ENCODE measurements at places on chromosomes 1 and 21.

DNA sequence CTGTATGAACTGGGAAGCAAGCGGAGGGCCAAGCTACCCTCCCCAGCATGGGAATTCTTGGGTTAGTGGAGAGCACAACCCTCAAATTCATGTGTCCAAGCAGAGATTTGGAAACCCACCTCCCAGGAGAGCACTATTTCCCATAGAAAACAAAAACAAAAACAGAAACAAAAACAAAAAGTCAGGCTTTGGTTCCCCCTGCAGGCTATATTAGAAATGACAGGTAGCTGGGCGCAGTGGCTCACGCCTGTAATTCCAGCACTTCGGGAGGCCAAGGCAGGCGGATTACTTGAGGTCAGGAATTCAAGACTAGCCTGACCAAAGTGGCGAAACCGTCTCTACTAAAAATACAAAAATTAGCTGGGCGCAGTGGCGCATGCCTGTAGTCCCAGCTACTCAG, 10.8 kb downstream of the MINDY1 start:
- DNase-seq, result peak; percentile 63

GRCh38 chr1:173479649-173480048, 2.5 kb downstream of the PRDX6 start:
- DNase-seq, result no peak

DNA sequence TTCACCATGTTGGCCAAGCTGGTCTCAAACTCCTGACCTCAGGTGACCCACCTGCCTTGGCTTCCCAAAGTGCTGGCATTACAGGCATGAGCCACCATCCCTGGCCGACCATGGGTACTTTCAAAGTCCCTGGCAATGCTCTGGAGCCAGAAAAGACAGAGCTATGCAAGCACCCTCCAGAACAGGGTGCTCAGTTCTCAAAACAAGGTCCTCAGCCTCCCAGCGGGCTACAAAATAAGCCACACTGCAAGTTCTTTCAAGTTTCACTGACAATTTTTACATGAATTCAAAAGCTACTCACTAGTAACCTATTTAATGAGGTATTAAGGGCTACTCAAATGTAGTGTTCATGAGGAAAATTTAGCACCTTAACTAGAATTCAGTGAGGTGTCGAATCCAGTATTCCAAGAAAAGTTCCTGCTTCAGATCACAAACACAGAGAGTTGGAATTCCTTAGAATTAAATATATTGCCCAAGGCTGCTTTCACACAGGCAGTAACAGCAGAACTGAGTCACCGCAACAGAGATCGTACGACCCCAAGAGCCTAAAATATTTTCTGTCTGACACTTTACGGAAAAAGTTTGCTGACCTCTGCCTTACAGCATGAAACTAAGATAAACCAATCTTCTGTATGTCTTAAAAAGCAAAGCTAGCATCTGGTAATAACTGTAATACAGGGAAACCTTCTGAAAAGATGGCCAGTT, 60.7 kb downstream of the HSF2BP start:
- DNase-seq, result no peak

GRCh38 chr1:244849189-244849866, 13.9 kb downstream of the COX20 start:
- DNase-seq, result no peak

GRCh38 chr1:201461645-201462441, 7.1 kb downstream of the PHLDA3 start:
- no peak for DNase-seq

- no peak for DNase-seq
Observed at GRCh38 chr1:4718071-4718470, 63.7 kb downstream of the AJAP1 start.

DNA sequence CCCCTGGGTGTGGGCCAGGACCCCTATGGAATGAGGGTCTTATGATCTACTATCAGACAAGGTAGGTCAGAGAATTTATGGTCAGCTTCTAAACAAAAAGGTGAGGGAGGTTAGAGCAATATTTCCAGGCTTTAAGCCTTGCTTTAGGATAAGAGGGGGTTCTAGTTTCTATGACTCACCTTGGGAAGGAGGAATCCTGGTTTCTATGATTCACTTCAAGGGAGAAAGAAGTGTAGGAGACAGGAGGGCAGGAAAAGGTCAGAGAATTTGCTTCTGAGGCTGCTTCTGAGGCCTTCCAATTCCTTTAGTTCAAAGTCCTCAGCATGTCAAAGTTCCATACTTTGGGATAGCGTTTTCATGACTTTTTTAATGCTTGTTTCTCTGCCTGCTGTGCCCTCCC, 35.2 kb downstream of the RGL1 start:
- no peak for DNase-seq

DNA sequence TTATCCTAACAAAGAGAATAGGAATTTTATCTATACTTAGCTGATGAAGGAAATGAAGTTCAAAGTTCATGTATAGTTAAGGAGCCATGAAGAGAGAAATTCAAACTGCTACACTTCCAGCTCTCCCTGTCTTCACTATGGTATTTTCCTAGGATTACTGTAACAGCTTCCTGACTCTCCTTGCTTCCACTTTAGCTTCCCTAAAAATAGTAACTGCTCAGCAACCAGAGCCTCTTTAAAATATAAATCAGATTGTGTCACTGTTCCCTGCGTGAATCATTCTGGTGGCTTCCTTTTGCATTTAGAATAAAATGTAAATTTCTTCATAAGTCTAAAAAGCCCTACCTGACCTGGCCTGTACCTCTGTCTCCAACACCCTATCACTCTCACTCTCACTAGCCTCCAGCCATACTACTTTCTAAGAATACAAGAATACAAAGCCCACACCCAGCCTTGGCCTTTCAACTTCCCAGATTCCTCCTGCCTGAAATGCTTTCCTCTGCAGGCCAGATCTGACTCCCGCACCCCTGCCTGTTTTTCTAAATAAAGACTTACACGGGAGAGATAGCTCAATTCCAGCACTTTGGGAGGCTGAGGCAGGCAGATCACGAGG, 30.5 kb downstream of the OR10J1 start:
- no peak for DNase-seq

DNA sequence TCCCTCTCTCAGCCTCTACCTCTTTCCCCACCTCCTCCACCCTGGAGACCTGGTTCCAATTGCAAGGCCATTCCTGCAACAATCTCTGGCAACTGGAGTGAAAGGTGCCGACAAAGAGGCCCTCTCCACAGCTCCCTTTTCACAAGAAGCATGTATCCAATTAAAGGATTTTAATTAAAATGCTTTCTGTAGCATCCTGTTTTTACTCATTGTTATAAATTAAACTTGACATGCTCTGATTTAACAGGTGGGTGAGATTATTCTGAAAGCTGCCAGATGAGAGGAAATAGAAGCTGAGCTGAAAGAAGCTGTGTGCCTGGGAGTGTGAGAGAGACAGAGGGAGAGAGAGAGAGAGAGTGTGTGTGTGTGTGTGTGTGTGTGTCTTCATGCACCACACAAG, 160.5 kb downstream of the TBX15 start:
- peak; percentile 54 for DNase-seq

DNA sequence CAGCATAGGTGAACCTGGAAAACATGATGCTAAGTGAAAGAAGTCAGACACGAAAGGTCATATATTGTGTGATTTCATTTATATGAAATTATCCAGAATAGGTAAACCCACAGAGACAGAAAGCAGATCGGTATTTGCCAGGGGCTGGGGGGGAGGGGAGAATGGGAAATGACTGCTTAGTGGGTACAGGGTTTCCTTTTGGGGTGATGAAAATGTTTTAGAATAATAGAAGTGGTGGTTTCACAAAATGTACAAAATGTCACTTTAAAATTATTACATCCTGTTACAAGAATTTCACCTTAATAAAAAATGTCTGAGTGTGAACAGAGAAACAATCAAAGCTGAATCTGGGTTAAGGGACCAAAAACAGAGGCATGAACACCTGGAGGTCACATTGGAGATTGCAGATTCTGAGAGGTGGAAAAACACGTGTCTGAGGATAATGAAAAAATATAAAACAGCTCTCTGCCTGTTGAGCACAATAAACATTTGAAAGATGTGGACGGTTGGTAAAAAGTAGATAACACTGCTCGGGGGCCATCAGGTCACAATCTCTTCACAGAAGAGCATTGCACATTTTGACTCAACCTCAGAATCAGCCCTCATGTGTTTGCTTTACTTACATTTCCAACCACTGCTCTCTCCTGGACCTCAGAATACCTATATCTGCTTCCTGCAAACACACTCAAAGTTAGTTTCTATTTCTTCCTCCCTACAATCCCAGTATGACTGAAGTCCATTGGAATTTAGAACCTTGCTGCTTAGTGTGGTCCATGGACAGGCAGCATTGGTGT, 3.2 kb downstream of the SLAMF6 start:
- DNase-seq, result no peak

- DNase-seq, result no peak
Observed at GRCh38 chr1:93750955-93751354, 69.3 kb upstream of the BCAR3 start.

GRCh38 chr1:155591770-155592169, 18.2 kb upstream of the MSTO1 start:
- DNase-seq, result peak; percentile 44

DNA sequence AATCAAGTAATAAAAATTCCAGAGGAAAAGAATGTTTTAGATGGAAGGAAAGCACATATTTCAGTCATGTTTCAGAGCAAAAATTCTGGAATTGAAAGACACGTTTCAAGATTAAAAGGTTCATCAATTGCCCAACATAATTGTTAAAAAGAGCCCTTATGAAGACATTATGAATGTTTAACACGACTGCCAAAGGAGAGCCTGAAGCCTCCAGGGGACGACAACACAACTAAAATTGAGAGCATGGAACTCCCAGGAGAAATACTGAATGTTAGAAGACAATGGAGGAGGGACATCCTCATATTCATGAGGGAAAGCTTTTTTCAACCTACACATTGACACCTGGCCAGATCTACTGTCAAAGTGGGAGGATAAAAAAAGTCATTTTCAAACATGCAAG, 16.0 kb downstream of the OR2T11 start:
- DNase-seq, result no peak

DNA sequence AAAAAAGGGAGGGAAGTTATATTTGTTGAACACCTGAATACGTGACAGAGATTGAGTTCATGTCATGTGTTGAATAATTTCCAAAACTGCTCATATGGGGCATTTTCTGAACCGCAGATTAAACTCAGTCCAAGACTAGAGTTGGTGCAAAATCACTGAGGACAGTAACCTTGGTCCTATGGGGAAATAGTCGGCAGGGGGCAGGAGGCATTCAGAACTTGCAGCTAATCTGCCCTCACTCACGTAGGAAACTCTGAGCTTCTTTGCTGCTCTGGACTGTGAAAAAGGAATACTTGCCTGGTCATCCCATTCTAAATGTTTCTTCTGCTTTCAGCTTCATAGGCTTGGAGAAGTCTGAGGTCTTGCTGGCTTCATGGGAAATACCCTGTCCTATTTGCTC, 228.3 kb upstream of the ZP4 start:
- no peak for DNase-seq

DNA sequence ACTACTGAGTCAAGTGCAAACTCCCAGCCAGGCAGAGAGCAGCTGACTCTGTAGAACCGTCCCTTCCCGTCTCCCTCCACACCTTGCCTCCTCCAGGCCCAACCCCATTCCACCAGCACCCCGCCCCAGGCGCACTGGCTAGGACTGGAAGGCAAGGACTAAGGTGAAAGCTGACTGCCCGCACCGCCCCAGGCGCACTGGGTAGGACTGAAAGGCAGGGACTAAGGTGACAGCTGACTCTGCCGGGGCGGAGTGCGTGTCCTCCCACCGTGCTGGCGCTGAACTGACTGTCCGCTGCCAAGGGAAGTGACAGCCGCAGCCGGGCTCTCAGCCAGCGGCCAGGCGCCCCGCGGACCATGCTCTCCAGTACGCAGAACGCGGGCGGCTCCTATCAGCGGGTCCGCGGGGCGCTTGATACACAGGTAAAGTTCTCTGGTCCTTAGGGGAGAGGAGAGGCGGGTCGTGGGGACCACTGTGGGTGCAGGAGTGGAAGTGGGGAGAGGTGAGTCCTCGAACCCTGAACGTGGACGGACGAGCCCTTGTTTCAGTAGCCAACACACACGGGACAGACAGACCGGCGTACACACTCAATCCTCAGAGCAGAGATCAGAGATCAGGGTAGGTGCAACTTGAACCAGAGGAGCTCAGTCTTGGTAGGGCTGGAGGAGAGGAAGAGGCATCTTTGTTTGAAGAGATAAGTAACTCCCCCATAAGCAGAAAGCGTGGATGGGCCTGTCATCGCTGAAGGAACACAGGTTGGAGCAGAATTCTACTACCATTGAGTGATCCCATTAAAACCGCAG, 58.0 kb downstream of the RBM11 start:
- peak; percentile 45 for DNase-seq

DNA sequence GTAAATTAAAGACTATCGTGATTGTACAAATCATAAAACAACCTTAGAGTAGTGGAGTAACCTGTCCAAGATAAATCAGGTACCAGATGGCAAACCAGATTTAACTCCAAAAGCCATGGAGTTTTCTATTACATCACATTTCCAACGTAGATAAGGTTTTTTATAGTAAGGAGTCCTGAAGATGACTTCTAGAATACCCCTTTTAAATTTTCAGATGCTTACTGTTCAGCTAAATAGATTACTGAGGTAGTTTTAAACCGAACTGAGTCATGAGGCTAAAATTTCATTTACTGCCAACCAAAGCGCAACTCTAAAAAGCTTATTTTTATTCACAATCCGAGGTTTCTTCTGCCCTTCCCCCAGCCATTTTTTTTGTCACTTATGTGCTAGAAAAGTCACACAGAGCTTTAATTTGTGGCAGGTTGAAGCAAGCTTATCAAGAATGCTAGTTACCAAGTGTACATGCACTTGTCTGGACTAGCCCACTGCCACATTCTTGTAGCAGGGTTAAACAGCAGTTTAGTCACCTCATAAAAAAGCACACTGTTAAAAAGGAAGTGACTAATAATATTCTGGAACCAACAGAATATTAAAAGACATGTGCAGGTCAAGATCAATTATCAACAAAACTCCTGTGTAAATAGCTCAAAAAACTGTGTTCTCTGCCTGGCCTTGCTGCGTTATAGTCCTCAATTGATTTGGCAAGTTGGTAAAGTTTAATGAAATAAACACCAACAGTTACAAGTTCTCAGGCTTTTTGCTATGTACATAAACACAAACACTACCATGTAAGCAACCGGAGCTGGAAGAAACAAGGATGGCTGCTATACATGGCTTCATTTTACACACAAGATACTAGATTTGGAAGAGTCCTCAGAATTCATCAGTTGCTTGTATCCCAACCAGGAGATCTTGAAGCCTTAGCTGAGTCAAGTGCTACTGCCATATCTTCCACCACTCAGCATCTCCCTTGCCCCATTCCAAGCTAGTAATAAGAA, 180.3 kb upstream of the DMRTA2 start:
- no peak for DNase-seq

DNA sequence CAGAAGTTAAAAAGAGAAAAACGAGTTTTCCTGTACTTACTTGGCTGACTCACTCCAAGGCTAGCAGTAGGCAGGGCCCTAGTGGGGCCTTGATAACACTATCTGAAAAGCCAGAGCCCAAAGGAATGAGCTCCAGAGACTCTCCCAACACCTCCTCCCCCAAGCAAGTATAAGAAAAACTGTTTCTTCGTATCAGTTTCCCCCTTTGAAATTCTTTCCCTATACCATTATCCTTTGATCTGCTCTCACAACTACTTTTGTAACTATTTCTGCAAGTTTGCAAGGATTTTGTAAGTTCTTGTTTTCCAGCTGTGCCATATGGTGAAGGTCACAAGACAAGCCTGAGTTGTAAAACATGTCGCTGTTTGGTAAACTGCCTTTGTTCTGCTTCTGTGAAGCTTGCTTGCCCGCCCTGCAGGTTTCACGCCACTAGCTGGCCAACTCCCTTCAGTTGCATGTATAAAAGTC, 36.5 kb upstream of the KCNJ15 start:
- no peak for DNase-seq
